Pons (tissue), 1 donor: ENCODE measurements at places on chromosomes 5 and 9.

GRCh38 chr5:124871303-124871702, 124.9 kb upstream of the ZNF608 start:
- DNase-seq, result peak; percentile 53

DNA sequence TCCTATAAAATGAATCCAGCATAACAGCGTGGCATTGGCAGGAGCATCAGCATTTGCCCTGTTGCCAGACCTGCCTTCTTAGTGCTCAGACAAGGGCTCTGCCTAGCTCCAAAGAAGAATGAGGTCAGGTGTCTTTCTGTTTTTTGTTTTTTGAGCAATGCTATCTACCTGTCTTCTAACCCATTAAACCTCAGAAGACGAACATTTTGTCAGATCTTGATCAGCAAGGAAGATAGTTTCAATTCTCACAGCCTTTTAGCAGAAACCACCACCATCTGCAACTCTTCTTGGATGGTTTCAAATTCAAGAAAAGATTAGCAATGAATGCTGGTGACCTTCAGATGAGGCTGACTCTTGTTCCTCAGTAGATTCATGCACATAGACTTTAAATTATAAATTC, 103.5 kb upstream of the IQGAP2 start:
- no peak for DNase-seq

DNA sequence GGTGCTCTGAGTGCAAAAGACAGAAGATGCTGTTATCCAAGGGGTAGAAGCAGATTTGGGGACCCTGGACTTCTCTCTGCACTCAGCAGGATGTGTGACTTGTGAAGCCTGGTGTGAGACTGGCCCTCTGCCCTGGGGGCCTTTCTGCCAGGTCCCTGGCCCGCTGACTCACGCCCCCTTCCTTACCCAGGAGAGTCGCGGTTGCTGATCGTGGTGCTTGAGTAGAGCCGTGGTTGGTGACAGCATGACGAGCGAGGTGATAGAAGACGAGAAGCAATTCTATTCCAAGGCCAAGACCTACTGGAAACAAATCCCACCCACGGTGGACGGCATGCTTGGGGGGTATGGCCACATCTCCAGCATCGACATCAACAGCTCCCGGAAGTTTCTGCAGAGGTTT, 6.5 kb downstream of the NTMT1 start:
- DNase-seq, result no peak

GRCh38 chr5:20044460-20044859, 56.5 kb upstream of the CDH18 start:
- DNase-seq, result no peak

GRCh38 chr5:6717247-6717646, 4.0 kb downstream of the TENT4A start:
- DNase-seq, result no peak

GRCh38 chr9:16082796-16083195, 530.0 kb downstream of the CCDC171 start:
- DNase-seq, result no peak

GRCh38 chr5:55446640-55447351, 88.0 kb downstream of the PLPP1 start:
- no peak for DNase-seq

DNA sequence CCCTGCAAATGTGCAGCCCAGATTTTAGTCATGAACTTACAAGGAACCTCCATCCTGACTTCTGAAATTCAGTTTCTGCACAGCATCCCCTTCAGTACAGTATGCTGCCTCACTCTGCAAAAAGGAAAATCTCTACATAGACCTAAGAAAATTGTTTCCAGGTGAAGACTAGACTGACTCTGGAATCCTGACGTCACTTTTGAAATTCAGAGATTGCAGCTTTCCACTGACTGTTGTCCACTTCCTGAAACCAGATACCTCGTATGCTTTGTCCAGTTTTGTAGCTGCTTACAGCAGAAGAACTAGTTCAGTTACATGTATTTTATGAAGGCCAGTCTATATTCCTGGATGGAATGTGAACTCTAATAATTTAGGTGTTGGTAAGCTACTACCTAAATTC, 629.3 kb upstream of the ST8SIA4 start:
- no peak for DNase-seq

GRCh38 chr5:137412136-137412535, 87.0 kb downstream of the SPOCK1 start:
- DNase-seq, result no peak

GRCh38 chr9:130287736-130288135, 22.2 kb downstream of the HMCN2 start:
- DNase-seq, result no peak

DNA sequence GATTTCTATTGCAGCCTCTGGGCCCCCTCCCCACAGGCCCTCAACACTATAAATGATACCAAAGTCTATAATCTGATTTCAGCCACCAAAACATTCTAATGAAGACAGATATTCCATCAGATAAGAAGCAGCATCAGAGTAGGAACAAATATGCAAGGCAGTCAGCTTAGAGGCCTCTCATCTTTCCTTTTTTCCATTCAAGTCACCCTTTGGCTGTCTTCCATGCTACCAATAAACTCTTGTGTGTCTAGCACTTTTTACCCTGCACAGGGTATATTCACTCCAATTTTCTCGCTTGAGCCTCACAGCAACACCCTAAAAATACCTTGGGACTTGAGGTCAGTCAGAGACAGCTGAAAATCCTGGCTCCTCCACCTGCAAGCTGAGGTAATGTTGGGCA, 193.7 kb downstream of the BRINP1 start:
- DNase-seq, result no peak

GRCh38 chr5:7622498-7622897, 226.6 kb downstream of the ADCY2 start:
- DNase-seq, result no peak

GRCh38 chr9:98724810-98725530, 16.2 kb upstream of the GABBR2 start:
- no peak for DNase-seq

- DNase-seq, result no peak
These were observed 58.1 kb downstream of the TLE1 start for GRCh38 chr9:81631218-81631745.

DNA sequence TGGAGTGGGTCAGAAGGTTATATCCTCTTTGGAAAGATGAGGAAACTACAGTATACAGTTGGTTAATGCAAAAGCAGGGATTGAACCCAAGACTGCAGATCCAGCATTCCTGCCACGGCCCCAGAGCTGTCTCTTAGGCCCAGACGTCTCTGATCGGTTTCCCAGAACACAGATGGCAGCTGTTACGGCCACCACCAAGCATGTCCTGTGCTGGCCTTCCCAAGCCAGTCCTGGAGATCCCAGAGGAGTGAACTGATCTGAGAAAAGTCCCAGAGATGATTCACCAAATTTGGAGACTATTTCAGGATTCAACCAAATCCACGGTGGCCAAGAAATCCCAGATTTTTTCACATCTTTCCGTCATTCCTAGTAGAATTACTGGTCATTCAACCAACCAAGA, 20.1 kb downstream of the TNIP1 start:
- no peak for DNase-seq

DNA sequence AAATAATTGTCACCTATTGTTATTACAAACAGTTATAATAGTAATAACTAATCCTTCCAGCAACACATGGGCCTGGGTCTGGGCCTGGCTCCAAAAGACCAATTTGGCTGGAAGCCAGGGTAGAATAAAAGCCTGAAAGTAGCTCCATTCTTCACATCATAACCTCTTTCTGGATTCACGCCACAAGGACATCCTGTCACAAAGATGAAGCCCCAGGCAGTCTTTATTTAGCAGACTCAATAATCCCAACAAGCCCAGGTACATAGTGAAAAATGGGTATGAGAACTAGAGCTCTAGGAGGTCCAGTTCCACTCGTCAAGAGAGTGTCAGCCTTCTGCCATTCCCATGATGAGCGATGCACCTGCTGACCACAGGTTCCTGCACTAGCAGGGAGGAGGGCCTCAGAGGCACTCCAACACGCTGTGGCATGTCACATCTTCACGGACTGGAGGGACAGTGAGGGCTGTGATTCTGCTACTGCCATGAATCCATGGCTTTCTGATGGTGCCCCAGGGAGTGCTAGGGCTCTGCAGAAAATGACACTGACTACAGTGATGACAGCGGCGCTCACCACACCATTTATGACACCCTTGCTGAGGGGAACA, 124.9 kb downstream of the SPOCK1 start:
- no peak for DNase-seq

GRCh38 chr9:89410022-89410421, 87.9 kb downstream of the SEMA4D start:
- DNase-seq, result no peak

DNA sequence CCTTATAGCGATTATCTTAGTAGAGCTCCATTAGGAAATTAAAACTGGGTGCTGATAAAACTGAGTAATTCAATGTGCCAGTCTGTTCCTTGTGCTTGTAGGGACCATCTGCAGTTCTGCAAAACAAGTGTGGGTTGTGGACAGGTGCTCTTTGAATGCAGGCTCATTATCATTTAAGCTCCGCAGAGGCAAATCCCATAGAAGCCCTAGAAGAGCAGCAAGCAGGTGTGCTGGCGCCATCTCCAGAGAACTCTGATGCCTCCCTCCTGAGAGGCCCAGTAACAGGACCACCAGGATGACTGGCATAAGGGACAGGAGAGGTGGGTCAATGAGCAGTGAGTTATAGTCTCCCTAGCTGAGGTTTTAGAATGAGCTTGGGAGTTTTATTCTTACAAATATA, 1342.4 kb upstream of the DMAC1 start:
- DNase-seq, result no peak

DNA sequence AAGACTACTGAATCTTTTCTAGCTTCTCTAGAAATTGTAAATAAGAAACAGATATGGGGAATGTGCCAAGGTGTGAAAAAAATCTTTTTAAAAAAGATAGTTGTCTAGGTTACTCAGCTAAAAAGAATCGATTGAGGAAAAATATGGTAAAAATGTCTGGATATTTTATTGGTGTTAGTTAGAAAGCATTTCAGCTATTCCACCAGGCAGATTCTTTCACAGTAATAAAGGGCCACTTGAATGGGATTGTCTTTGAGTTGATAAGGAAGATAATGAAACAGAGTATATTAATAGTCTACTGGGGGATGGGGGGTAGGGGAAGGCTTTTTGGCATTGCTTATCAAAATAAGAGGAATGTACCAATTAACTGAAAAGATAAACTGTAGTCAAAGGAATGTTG, 51.9 kb downstream of the SLIT3 start:
- no peak for DNase-seq

- no peak for DNase-seq
These were observed 36.2 kb downstream of the RIC1 start for GRCh38 chr9:5665059-5665458.

- no peak for DNase-seq
These were observed 24.6 kb downstream of the SMIM23 start for GRCh38 chr5:171810227-171810626.

DNA sequence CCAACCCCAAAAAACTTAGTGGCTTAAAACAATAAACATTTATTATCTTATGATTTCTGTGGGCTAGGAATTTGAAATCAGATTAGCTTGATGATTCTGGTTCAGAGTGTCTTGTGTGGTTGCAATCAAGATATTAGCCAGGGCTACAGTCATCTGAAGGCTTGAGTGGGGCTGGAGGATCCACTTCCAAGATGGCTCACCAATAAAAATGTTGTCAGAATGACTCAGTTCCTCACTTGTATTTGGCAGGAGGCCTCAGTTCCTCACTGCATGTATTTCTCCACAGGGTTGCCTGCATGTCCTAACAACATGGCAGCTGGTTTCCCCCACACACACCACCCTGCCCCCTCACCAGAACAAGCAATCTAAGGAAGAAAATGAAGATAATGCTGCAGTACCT, 98.2 kb upstream of the NIPBL start:
- DNase-seq, result no peak

DNA sequence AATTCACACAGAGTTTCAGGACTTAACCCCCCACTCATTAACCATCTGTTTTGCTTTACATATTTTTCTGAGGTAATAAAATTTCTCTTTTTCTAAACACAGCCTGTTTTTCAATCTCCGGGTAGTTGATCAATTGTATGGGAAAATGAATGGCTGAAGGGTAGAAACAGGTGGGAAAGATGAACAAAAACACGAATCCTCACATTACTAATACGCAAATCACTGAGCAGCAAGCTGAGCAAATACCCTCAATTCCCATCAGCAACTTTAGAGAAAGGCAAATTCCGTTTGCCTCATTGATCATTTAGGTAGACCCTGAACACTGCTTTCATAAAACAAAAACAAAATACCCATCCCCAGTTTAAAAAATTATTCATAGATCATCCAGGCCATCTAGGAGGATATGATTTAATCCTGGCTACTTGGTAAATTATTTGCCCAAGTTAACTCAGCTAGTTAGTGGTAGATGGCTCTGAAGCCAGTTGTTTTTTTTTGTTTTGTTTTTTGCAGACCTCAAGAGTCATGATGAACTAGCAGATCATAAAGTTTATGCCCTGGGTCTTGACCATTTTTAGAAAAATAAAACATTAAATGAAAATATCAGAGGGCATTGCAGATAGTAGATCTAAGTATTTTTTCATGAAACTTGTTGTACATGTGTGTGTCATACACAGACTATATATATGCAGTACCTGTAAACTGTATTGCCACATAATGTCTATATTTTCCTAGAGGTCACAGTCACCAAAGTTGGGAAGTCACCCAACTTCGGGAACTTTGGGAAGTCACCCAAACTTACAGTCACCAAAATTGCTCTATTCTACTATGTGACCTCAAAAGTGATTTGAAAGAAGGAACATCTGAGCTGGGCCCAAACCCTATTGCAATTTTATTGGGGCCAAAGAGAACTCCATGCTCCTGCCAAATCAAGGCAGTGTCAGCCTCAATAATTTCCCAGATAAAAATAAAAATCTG, 1.6 kb upstream of the CD274 start:
- no peak for DNase-seq

GRCh38 chr9:134181648-134182034, 17.3 kb upstream of the RNU6ATAC start:
- no peak for DNase-seq

DNA sequence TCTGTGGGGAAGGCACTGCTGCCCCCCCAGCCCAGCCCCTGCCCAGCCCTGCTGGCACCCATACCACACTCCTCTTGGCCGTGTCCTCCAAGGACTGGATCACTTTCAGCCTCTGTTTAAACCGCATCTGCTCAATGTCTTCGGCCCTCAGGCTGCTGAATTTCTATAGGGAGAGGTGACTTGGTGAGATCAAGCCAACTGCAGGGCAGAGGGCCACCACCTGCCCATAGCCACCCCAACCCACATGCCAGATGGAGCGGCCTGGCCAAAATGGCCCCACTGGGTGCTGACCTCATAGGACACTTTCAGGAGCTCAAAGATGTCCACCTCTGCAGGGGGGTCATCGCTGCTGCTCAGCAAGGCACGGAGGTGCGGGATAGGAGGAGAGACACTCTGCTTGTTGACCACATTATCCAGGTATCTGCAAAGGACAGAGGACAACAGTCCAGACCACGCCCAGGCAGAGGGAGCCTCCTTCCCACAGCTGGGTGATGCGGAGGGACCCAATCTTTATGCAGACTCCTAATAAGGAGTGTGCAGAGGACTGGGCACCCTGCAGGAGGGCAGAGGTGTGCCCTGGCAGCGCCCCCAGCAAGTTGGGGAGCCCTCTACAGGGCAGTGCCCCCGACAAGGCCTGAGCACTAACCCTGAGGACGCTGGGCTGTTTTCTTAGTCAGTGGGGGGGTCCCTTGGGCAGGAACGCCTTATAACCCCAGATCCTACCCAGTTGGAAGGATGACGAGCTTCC, 14.4 kb upstream of the MRNIP start:
- no peak for DNase-seq
